ENCODE measurements at places on chromosomes 11 and 22.

DNA sequence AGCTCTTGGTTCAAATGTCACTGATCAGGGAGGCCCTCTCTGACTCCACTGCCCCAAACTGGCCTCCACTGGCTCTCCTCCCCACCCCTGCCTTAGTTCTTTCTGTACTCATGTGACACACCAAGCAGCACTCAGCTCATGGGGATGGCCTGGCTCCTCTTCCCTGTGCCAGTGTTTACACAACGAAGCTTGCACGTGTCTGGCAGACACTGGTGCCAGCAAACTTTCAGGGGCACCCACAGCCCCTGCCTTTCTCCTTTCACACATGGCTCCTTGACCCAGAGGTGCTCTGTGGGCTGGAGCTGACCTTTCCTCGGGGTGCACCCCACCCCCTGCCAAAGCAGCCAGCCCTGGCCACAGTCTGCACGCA is 37.6 kb upstream of the PARVG start:
- DNase-seq: no peak

- DNase-seq: no peak
Measured at GRCh38 chr11:110490886-110491285, 61.1 kb downstream of the FDX1 start.

- no peak for DNase-seq
Measured at GRCh38 chr11:42232673-42233072, 773.2 kb upstream of the LRRC4C start.

- DNase-seq: no peak
Measured at GRCh38 chr11:69203381-69203780, 47.6 kb downstream of the SMIM38 start.

DNA sequence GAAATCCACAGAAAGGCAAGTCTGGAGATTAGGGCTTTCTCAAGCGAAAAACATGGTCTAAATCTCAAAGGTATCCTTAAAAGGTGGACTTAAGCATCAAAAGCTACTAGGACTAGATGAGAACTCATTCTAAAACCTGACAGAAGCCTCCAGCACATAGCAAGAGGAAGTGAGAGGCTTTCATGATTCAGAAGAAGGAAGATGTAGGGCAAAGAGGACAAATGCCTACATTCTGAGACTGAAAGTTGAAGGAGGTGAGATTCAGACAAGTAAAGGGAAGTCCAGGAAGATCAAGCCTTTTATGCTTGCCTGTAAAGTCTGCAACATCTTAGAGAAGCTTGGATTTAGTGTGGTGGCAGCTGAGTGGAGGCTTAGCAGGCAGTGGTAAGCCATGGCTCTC is 98.9 kb downstream of the PGR start:
- DNase-seq: no peak

GRCh38 chr11:47152126-47152952 is 24.3 kb downstream of the ARFGAP2 start:
- DNase-seq: no peak

GRCh38 chr11:68038226-68038717 is 553 bp upstream of the TCIRG1 start:
- DNase-seq: no peak
